ENCODE measurements at places on chromosomes 7 and 10.

- no peak for DNase-seq
Measured at GRCh38 chr10:46520941-46521340, 35.5 kb downstream of the GPRIN2 start.

DNA sequence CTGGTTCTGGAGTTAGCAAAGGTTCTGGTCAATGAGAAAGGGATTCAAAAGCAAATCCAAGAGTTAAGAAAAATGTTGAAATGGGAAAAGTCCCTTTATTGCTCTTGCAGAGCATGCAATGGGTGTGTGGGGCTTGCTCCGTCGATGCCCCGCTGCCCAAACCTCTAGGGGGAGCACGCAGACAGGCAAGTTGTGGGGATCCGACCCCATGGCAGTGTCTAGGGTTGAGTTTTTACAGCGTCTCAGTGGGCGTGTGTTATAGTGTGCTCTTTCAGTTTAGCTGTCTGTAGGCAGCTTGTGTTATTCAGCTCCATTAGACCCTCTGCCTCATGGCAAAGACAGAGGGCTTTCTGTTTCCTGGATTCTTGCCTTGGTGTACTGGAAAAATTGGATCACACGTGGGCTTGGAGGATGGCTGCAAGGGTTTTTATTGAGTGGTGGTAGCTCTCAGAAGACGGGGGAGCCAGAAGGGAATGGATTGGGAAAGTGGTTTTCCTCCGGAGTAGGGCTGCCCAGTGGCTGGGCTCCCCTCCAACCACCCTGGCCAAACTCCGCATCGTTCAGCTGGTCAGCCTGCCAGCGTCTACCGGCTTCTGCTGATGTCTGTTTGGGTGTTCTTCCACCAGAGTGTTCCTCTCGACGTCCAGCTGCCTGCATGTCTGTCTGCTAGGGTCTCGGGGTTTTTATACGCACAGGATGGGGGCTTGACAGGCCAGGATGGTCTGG, 102.3 kb upstream of the PLXDC2 start:
- DNase-seq = no peak

- DNase-seq = no peak
Measured at GRCh38 chr10:84217746-84218145, 7.6 kb downstream of the LRIT2 start.

- DNase-seq = no peak
Measured at GRCh38 chr7:86786376-86786775, 142.7 kb downstream of the GRM3 start.

GRCh38 chr7:13307040-13307439, 619.6 kb downstream of the ARL4A start:
- DNase-seq = no peak

DNA sequence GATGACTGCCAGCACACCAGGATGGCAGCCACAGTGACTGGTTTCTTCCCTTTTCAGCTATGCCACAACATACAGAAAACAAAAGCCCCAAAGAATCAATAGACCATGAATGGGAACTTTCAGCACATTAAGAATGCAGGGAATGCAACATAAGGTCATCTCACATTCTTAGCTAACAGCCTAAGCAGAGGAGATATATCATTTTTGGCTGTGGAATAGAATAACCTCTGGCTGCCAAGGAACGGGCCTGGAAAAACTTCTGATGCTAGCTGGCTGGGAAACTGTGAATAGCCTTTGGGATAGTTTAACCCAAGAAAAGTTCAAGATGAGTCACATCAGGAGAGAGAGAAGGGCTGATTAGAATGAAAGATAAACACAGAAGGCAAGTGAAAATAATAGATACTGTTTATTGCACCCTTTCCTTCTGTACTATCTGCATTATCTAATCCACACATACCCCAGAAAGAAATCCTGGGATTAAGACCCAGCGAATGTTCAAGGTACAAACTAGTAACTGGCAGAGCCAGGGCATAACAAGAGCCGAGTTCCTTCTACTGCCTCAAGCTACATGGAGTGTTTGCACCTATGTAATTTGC, 169.2 kb downstream of the SEMA3A start:
- DNase-seq = no peak

DNA sequence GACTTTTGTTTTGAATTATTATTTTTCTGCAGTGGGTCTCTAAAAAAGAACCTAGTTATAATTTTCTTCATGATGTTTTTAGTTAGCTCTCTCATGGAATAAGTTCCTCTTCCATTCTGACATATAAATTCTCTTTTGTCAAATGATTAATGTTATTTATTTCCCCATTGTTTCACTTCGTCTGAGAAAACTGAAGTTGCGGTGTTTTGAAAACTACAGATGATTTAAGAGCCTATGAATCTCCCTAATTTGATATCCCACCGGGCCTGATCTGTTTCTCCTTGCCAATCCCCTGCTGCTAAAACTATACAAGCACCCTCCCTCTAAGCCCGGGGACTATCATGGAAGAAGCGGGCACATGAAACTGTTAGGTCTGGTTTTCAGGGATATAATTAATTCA, 41.4 kb downstream of the HTR7 start:
- no peak for DNase-seq

- DNase-seq = no peak
Measured at GRCh38 chr10:123380491-123381085, 226.4 kb downstream of the BUB3 start.

DNA sequence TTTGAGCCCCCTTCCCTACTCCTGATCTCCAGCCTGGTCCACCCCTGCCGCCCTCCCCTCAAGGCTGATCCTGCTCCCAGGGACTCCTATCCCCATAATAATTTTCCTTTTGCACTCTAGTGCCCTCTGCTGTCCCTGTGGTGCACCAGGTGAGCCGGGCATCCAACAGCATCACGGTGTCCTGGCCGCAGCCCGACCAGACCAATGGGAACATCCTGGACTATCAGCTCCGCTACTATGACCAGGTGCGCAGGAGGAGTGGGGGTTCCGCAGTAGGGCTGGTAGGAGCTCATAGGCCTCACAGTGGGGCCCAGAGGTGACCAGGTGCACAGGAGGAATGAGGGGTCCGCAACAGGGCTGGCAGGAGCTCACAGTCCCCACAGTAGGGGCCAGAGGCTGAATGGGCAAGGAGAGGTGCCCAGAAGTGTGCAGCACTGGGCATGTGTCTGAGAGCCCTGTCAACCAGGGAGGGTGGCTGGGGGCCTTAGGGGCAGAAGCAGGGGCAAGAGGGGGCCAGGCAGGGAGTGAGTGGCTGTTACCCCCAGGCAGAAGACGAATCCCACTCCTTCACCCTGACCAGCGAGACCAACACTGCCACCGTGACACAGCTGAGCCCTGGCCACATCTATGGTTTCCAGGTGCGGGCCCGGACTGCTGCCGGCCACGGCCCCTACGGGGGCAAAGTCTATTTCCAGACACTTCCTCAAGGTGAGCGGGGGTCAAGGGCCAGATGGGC, 11.7 kb downstream of the EPHB6 start:
- DNase-seq = no peak

DNA sequence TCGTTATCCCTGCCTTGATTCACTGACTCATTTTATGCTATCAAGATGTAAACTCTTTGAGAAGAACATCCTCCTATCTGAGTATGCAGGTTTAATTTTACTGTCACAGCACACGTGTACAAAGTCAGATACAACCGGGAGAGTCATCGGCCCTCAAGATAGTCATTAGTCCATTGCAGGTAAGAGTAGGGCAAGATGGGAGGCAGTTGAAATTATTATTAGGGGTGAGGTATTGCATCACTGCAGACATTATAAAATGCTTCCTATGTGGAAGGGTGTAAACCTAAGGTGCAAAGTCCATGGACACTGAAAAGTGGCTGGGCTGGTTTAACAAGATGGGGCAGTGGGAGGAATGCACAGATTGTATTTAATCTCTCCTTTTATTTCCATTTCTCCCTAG, 113.7 kb downstream of the ARL4A start:
- no peak for DNase-seq

- no peak for DNase-seq
Measured at GRCh38 chr10:70761031-70761601, 24.1 kb downstream of the TBATA start.

DNA sequence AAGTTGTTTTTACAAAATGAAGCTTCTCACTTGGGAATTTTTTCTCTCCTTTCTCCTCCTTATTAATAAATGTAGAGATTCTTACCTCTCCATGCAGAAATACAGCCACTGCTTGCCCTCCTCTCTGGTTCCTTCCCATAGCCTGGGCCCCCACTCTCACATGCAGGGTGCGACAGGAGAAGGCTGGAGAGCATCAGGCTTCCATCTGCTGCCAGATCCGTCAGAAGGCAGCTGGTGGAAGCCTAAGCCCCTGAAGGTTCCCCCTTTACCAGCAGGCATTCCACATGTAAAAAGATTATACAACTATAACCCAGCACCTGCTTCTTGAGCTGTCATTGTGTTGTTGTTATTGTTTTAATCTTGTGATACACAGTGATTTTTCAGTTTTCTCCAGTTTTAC, 314.2 kb downstream of the LHFPL3 start:
- no peak for DNase-seq

- no peak for DNase-seq
Measured at GRCh38 chr10:31646519-31646918, 282.1 kb downstream of the ARHGAP12 start.

GRCh38 chr10:97964748-97965147, 65.7 kb downstream of the CRTAC1 start:
- DNase-seq = no peak

- no peak for DNase-seq
Measured at GRCh38 chr7:77866786-77867536, 68.4 kb downstream of the PHTF2 start.

GRCh38 chr10:29329420-29329819, 40.5 kb downstream of the LYZL1 start:
- DNase-seq = no peak

GRCh38 chr10:42981358-42982236, 95.3 kb upstream of the RET start:
- no peak for DNase-seq

DNA sequence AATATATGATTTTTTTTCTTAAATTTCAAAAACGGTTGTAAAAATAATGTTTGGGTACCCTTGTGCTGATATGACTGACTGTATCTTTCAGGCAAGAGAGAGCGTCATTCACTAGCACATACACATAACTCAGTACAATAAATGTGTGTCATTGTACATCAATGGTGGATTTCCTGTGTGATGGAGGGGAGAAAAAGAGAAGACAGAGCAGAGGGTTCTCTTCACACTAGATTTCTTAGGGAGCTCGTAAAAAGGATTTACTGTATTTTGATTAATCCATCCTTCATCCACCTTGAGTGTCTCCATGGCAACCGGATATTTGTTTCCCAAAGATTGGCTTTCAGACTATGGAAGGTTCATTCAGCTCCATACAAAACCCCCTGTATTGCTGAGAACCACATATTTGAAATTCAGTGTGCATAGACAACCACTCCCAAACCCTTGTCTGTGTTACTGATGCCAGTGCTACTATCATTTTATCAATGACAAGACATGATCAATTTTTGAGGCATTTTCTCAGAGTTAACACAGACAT, 150.6 kb downstream of the AKR1D1 start:
- no peak for DNase-seq

GRCh38 chr10:70658582-70659136, 13.6 kb upstream of the ADAMTS14 start:
- DNase-seq = no peak

DNA sequence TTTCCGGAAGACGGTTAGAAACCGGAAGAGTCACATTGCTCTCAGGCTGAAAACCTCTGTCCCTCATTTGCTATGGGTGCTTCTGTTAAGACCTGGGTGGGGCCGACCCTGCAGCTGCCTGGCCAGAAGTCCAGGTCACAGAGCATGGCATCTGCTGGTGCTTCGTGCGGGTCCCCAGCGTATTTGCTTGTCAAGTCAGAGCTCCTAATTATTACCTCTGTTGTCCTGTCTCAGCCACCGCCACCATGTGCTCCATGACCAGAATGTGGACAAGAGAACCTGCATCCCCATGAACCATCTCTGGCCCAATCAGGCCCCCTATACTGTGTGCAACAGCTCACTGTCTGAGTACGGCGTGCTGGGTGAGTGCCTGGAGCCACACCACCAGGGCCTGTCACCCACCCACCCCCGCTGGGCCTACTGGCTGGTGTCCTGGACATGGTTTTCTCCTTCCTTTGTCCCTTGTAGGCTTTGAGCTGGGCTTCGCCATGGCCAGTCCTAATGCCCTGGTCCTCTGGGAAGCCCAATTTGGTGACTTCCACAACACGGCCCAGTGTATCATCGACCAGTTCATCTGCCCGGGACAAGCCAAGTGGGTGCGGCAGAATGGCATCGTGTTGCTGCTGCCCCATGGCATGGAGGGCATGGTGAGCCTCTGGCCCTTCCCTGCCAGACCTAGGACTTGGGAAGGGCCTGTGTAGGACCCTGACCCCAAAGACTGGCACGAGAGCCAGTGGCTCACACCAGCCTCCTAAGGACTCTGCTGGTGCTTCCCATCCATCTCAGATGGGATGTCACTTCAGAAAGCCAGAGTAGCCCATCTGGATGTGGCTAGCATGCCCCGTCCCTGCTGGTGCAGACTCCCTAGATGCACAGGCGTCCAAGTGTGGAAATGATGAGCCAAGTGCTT, 51.3 kb upstream of the ZMIZ2 start:
- no peak for DNase-seq

- DNase-seq = no peak
Measured at GRCh38 chr7:151256410-151257045, 8.0 kb upstream of the SMARCD3 start.

GRCh38 chr7:86790383-86790782, 146.7 kb downstream of the GRM3 start:
- DNase-seq = no peak

DNA sequence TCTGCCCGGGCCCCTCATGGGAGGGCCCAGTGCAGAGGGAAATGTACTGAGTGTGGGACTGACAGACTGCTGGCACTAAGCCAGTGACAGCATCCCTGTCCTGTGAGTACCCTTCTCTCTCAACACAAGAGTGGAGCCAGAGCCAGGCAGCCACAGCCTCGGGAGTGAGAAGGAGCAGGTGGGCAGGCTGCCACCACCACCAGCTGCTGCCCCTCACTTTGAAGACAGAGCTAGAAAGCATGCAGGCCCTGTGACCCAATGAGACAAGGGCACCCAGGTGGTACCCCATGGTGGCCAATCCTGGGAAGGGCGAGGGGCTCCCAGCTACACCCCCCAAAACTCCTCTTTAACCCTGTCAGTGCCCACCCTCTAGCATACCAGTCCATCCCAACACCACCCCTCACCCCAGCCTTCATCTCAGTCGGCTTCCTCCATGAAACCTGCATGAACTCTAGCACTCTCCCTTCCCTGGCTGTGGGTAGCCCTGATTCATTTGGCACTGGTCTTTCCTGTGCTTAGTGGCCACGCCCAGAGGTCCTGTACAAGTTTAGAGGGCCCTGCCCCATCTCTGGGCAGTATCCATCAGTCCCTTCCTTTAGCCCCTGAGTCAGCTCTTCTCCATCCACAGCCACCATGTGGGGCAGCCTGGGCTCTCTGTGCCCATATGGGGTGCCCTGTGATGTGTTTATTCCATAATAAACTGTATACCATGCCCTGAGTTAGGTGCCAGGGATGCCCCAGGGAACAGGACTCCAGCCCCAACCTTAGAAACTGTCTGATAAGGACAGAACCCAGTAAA, 207.0 kb upstream of the ZMIZ1 start:
- DNase-seq = no peak

DNA sequence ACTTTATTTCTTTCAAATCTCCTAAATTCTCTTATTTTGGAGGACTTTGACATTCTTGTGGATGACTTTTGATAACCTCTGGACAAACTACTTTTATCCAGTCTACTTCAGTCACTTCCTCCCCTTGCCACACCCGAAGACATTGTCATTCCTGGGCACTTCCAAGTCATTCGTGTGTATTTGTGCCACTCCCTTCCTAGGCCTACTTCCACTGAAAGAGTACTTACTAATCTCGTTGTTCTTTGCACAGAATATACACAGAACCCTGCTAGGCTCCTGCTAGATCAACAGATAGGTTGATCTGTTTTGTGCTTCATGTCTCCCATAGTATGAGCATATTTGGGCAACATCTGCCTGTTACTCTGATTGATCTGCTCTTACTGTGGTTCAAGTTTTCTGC, 355.4 kb downstream of the HGF start:
- DNase-seq = no peak

GRCh38 chr10:59190332-59190731, 13.9 kb downstream of the PHYHIPL start:
- DNase-seq = no peak

All from NCI-H187 treated with DMSO at 0.1 percent for 48 hours (cell line).